ENCODE measurements at places on chromosomes 2 and 18. TPM values are rescaled to one million over a fixed set of nuclear protein-coding genes. Genes with fewer than 3 reads are reported as not detected.

POTEI gene
- not detected for total RNA-seq

GRCh38 chr2:10289352-10289751 is 13.4 kb upstream of the HPCAL1 start:
- no peaks in the 10 kb centered on the region for H3K36me3 ChIP-seq
- DNase-seq, result no peak
- peaks cover 27% of the 10 kb centered on the region for H3K4me1 ChIP-seq
- no peak overlapping the region for H3K27ac ChIP-seq
- H3K4me3 ChIP-seq, result no peak overlapping the region

DNA sequence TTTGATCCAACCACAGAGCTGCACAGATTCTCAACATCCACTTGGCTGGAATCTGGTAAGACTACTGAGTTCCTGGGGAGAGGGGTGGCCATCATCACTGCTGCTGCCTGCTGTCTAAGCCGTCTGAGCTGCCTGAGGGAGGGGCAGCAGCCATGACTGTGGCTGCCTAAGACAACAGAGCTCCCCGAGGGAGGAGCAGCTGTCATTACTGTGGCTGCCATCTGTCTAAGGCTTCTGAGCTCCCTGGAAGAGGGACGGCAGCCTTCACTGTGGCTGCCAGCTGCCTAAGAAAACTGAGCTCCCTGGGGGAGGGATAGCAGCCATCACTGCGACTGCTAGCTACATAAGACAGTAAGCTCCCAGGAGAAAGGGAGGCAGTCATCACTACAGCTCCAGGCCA is 584.4 kb downstream of the NR4A2 start:
- peak; percentile 16 for DNase-seq
- no peak overlapping the region for H3K27ac ChIP-seq
- no peak overlapping the region for H3K4me3 ChIP-seq
- H3K36me3 ChIP-seq, result no peaks in the 10 kb centered on the region

- no peak overlapping the region for H3K4me3 ChIP-seq
- no peak overlapping the region for H3K27ac ChIP-seq
These were observed 7.7 kb downstream of the CYP1B1 start for GRCh38 chr2:38068234-38068633.

All from muscle of leg (tissue), 16 donors.